ENCODE measurements at places on chromosomes 13 and 19.
A peak's percentile ranks its signal among the peaks of the same experiment; 100 is the strongest.

GRCh38 chr19:50837300-50837699 lies 3.9 kb upstream of the KLK15 start:
- no peak for DNase-seq

DNA sequence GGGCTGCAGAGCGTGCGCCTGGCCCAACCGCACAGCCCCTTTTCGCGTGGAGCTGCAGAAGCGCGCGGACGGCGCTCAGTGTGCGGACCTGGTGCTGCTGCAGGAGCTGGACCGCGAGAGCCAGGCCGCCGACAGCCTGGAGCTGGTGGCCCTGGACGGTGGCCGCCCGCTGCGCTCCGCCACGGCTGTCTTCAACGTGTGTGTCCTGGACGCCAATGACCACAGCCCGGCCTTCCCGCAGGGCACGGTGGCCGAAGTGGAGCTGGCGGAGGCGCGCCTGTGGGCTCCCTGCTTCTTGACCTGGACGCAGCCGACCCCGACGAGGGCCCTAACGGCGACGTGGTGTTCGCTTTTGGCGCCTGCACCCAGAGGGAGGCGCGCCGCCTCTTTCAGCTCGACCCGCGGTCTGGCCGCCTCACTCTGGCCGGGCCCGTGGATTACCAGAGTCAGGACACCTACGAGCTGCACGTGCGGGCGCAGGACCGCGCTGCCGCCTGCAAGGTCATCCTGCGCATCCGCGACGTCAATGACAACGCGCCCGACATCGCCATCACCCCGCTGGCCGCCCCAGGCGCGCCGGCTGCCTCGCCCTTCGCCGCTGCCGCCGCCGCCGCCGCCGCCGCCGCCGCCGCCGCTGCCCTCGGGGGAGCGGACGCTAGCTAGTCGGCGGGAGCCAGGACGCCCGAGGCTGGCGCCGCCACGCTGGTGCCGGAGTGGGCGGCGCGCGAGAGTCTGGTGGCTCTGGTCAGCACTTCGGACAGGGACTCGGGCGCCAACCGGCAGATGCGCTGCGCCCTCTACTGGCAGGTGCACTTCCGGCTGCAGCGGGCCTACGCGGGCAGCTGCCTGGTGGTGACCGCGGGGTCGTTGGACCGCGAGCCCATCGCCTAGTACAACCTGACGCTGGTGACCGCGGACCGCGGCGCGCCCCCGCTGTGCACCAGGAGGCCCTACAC lies 172.2 kb downstream of the OLFM4 start:
- DNase-seq: no peak

GRCh38 chr13:46717856-46718255 lies 79.1 kb downstream of the ESD start:
- no peak for DNase-seq

- DNase-seq: no peak
Observed at GRCh38 chr19:54502518-54503048, at the start of gene LAIR2. LAIR2 (plus strand) TSS chr19:54502831; CDS start chr19:54502919, 88 bp downstream.

DNA sequence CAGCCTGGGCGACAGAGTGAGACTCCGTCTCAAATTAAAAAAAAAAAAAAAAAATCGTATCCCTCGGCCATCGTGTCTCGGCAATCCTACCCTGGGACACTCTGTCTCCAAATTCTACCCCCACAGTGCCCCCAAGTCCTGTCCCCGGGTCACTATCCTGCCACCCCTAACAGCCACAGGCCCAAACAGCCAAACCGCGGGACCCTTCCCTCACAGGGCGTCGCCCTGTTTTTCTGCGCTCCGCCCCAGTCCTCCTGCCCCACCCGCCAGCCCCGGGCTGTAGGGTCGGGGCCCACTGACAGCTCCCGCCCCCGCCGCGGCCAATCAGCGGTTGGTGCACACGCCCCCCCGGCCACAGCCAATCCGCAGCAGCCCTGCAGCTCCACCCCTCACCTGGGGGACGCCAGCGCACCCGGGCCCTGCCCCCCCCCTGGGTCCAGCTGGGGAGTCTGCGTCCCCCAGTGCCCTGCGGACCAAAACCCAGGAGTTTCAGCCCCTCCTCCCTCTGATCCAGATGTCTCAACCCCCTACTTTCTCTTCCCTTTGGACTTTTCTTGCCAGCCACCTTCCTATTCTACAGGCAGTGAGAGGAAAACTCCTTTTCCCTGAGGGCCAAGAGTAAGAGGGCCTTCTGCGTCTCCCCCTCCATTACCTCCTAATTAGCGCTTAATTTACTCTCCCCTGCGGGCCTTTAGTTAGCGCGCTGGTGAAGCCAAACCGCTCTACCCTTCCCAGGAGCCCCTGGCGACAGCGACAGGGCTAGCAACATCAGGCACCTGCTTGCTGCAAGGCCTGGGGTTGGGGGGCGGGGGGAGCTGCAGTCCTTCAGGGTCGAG lies 1.5 kb upstream of the BCAT2 start:
- peak; percentile 72 for DNase-seq

DNA sequence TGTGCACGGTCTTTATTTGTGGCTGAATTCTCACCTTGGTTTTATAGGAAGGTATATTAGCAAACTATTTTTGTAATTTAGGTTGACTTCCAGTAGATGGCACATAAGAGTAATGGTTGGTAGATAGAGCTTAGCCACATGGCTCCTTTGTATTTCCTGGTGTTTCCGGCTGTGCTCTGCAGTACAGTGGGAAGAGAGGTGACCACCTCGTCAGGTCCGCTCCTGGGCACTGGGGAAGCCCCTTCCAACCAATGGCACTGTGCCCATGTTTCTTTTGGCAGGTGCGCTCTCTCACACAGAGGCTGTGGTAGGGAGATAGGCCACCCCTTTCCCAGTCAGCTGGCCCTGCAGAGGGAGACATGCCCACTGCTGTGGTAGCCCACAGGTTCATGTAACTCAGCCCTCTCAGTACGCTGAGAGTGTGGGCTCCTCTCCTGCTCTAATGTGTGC lies 74.3 kb upstream of the ATP12A start:
- no peak for DNase-seq

- DNase-seq: peak; percentile 79
Observed at GRCh38 chr13:49669735-49670309, 21.5 kb downstream of the EBPL start.

DNA sequence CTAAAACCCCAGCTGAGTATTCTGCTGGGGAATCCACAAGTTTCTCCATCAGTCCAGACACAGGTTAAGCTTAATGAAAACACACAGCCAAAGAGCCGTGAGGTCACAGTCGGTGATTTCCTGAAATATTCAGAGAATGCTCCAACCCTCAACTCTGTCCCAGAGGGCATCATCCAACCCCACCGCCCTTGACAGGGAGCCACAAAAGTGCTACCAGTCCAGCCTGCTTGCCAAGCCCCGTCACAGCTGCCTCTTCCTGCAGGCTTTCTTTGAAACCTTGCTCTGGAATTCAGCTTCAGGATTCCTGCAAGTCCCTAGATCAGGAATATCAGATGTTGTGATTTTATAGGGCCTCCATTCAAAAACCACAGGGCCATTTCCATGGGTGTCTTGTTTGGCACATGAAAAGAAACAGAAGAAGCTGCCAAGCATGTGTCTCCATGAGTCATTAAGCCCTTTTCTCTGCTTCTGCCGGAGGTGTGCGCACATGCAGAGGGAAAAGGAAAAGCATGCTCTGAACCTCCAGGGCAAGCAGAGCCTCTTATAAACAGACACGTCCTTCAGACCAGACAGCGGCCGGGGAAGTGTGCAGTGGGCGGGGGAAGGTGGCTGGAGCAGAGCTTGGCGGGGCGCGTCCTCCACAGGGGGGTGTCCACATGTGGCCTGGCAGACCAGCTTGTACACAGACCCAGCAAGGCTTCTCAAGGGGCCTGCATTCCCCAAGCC lies 164.7 kb downstream of the KATNAL1 start:
- DNase-seq: peak; percentile 90

GRCh38 chr13:50709058-50709457 lies 134.4 kb downstream of the DLEU7 start:
- no peak for DNase-seq

- DNase-seq: no peak
Observed at GRCh38 chr19:6739390-6739882, at the start of gene TRIP10. TRIP10 (plus strand) TSS chr19:6739680; CDS start chr19:6739762, 82 bp downstream.

GRCh38 chr13:112674412-112675365 lies 15.1 kb upstream of the ATP11A start:
- DNase-seq: no peak

DNA sequence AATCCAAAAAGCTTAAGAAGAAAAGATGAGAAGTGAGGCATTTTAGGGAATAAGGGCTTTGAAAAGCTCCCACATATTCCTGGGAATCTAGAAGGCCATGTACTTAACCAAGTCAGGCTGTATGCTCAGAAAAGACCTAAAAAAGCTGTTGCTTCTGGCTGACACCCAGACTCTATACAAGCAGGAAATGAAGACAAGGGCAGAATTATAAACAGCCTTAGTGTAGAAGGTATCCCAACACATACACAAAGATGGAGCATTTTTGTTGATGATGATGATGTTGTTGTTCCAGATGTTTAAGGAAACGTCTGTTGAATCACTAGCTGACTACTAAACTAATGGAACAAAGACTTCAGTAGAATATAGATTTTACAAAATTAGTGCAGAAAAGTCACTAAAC lies 26.1 kb upstream of the N4BP2L1 start:
- DNase-seq: no peak

- DNase-seq: no peak
Observed at GRCh38 chr13:110396913-110397381, 89.9 kb downstream of the COL4A2 start.

- peak; percentile 56 for DNase-seq
Observed at GRCh38 chr19:2016041-2016807, 710 bp upstream of the BTBD2 start.

DNA sequence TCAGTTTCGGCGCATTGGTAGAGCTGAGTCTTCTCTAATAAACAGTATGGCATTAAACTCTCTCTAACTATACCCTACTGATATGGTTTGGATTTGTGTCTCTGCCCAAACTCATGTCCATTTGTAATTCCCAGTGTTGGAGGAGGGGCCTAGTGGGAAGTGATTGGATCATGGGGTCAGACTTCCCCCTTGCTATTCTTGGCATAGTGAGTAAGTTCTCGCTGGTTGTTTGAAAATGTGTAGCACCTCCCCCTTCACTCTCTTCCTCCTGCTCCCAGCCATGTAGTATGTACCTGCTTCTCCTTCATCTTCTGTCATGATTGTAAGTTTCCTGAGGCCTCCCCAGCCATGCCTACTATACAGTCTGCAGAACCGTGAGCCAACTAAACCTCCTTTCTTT lies 682.7 kb upstream of the ARGLU1 start:
- DNase-seq: no peak

- DNase-seq: no peak
Observed at GRCh38 chr19:3068071-3068470, 5.8 kb upstream of the TLE5 start.
